ENCODE measurements at places on chromosomes 2 and 18.

GRCh38 chr2:162890690-162891311 lies 52.2 kb upstream of the KCNH7 start:
- peak; percentile 10 for DNase-seq

- DNase-seq: no peak
Observed at GRCh38 chr2:221051162-221051561, 520.9 kb downstream of the EPHA4 start.

DNA sequence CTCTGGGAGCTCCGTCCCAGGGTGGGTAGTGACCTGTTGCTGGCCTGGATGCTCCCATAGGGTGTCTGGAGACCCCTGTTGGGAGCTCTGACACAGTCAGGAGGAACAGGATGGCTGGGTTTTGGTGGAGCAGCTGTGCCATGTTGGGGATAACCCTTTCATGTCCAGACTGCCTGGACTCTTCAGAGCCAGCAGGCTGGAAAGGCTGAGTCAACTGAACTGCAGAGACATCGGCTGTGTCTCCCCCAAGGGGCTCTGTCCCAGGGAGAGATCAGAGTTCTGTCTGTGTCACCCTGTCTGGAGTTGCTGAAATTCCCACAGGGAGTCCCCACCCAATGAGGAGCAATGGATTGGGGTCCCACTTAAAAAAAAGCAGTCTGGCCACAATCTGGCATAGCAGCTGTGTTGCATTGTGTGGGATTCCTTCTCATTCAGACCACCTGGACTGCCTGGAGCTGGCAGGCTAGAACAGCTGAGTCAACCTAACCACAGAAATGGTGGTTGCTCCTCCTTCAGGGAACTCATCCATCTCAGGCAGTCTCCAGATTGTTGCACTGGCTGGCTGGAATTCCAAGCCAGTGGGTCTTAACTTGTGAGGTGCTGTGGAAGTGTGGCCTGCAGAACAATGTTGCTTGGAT lies 37.2 kb downstream of the AGPS start:
- no peak for DNase-seq

DNA sequence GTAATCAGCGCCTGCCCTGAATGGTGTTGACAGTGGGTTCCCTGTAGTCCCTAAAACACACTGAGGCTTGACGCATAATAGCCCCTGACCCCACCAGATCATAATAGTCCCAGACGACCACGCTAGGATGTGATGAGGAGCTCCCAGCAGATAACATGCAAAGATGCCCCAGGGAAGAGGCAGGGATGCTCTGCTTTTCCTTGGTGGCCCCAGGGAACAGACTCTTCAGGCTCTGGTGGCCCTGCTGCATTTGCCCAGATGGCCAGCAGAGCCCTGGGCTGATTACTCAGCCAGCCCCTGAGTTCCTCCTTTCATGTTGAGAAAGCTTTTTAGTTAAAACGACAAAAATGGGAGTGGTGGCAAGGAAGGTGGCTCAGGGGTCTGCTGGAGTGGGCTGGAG lies 5.9 kb upstream of the NCKAP5 start:
- no peak for DNase-seq

DNA sequence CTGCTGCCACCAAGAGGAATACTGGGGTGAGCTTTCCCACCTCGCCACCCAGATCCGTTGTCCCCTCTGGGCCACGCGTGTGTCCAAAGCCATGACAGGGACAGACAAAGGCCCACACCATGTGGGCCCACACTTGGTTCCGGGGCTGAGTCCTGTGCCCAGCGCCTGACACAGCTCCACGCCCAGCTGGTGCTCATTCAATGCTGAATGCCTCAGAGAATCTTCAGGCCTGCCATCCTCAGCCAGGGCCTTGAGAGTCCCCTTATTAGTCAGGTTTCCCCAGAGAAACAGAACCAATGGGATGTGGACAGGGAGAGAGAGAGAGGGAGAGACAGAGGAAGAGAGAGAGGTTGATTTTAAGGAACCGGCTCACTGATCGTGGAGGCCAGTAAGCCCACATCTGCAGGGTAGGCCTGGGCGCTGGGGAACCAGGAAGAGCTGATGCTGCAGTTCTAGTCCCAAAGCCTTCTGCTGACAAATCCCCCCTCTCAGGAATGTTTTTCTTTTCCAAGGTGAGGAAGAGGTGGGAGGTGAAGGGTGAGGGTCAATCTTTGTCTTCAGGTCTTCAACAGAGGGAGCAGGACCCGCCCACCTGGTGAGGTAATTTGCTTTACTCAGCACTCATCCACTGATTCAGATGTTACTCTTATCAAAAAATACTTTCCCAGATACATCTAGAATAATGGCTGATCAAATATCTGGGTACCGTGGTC lies 10.2 kb upstream of the SPATA3 start:
- no peak for DNase-seq

DNA sequence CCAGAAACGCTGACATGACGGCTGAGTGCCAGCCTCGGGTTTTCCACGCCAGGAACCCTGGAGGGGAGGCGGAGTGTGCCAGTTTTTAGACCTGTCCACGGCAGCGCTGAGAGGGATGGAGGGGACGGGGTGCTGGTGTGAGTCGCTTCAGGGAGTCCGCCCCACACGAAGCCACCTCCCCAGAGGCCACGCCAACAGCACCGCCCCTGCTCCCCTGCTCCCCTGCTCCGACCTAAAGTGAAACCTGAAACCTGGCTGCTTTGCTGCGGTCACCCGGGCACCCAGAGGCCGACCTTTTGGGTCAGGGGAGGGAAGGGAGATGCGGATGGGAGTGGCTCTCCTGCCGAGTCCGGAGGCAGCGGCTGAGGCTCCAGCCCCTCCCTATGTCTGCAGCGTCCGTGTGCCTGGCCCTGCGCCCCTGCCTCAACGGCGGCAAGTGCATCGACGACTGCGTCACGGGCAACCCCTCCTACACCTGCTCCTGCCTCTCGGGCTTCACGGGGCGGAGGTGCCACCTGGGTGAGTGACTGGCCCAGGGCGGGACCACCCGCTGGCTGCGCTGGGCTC lies 38.1 kb downstream of the SNED1 start:
- DNase-seq: no peak

DNA sequence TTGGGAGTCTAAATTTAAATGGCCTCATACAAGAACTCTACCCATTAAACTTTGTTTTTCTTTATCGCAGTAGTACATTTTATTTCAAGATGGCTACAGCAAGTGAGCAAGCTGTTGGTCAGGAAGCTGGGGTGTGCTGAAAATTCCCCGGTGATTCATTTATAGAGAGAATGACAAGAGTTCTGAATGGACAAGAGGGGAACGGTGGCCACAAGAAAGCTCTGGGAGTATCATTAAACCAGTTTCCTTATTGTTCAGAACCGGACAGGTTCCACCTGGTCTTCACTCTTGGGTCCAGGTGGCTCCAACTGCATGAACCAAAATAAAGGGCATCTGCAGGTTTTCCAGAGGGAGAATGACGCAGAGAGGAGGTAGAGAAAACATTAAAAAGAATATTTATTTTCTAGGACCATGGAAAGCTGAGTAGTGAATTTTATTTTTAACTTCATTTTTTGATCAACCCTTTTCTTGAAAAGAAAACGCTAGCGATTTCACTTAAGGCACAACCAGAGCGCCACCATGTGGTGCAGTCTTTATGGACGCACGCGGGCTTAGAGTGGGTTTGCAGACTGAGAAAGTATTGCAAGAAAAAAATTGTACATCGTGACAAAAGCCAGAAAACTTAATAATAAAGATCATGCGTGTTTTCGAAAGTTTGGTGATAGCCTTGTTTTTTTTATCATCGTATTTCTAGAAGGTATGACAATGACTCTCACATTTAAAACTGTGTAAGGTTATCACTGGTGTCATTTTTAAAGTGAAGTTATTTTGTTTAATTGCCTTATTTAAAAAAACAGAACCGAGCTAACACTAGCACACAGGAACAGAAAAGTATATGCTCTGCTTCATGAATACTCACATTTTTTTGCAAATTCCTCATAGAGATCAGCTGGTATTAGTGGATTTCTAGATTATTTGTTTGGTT lies 97.9 kb upstream of the NOL4 start:
- DNase-seq: peak; percentile 79

- DNase-seq: no peak
Observed at GRCh38 chr2:221533299-221533698, 38.8 kb downstream of the EPHA4 start.

- no peak for DNase-seq
Observed at GRCh38 chr18:32771871-32772580, 797 bp downstream of the KLHL14 start.

DNA sequence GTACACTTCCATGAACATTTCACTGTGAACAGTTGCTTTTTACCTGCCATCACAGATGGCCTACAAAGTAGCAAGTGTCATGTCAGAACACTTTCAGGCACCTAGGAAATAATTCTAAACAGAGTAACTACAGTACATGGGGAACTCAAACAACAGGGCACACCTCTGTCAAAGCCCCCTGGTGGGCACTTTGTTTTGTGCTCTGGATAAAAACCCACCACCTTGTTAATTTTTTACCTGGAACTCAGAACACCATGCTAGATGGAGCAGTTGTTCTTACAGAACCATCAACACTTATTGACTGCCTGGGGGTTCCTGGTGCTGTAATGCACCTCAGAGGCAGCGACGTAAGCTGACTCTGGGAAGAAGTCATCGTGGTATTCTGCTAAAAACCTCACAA lies 2.3 kb downstream of the MSL3B start:
- no peak for DNase-seq

DNA sequence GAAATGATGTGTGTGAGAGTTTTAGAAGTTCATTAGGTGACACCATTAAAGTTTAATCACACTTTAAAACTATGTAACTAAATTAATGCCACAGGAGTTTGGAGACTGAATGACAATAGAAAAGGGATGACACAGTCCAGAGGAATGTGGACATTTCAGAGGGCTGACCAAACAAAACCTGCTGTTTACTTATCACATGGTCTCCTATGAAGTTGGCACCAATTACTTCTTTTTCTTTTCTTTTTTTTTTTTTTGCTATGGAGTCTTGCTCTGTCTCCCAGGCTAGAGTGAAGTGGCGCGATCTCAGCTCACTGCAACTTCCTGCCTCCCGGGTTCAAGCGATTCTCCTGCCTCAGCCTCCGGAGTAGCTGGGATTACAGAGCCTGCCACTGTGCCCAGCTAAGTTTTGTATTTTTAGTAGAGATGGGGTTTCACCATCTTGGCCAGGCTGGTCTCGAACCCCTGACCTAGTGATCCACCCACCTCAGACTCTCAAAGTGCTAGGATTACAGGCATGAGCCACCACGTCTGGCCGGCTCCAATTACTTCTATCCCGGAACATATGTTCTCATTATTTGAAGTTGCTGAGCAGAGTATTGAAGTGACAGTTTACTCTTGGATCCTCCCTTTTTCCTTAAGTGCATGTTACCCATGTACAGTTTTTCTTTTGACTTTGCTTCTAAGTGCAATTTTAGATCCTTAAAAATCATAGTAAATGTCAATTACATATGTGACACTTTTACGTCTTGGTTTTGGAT lies 4.3 kb downstream of the AGPS start:
- no peak for DNase-seq

- DNase-seq: peak; percentile 63
Observed at GRCh38 chr2:233350708-233351107, 3.6 kb upstream of the DGKD start.

DNA sequence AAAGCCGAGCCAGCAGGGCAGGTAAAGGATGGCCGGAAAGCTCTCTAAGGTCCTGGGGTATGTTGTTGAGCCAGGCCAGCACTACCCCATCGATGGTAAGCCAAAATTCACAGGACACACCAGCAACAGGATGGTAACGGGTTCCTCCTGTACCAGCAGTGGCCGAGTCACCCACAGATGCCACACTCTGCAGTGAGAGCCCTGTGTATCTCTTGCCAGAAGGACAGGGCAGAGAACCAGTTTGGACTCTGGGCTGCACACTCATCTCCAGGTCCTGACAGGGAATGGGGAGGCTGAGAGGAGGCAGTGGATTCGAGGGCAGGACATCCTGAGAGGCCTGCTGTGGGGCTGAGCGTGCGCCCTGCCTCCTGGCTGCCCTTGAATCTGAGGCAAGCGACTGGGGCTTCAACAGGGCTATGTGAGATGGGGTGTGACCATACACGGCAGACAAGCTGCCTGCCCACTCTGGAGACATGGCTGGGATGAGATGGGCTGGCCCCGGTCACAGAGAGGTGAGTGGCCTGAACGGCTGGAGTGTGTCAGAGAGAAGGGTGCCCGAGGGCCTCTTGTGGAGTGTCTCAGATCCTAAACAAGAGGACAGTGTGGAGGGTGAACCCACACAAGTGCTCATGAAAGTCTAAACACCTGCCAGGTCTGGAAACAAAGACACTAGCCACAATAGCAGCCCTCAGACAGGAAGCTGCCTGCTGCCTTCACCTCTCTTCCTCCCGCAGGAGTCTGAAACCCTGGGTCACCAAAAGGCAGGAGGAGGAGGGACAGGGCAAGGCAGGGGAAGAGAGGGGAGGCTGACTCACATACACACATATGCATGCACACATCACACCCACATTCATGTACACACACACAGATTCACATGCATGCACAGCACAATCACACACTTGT lies 182.3 kb downstream of the LOXHD1 start:
- DNase-seq: no peak

DNA sequence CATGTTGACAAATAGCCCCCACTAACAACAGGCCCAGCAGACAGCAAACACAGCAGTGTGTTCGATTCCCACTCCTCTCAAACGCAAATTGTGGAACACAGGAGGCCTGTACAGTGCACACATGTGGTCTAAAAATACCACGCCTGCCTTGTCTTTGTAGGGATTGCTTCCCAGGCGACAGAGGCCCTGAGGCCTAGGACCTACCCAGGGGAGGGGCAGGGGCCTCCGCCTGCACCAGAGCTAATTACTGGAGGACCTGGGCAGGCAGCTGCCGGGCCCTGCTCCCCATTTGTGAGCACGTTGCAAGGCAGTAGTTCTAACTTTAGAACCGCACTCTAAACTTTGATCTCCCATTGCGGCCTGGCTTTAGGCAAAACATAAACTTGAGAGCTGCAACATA lies 316.0 kb downstream of the TXNL1 start:
- DNase-seq: no peak

DNA sequence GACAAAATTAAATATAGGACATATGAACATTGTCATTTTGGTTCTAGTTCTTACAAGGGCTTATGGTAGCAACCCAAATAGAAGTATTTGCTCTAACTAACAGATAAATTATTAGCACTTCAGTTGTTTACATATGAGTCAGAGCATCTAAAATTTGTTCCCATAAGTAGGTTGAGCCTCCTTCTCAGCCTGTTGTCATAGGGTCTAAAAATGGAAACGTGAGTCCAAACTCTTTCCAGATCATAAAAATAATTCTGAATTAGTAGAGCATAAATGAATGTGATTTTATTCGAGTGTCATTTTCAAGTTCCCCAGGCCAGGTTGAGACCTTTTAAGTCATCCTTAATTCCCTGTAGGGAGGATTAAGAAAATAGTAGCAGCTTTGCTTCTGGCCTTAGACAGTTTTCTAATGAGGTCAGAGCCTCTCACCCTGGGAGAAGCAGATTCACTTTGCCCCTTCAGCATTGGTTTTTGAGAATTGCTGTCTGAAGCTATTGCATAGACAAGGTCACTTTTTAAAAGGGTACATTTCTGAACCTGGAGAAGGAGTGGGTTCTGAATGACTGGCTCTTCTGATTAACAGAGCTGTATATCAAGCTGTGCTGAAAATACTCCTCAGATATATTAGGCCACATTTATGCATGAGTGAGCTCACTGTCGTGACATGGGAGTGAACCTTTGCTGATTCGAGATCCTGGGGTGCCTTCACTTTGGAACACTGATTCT lies 164.3 kb downstream of the NEDD4L start:
- no peak for DNase-seq

- no peak for DNase-seq
Observed at GRCh38 chr2:20207051-20207450, 17.9 kb downstream of the SDC1 start.

Measured in head of caudate nucleus (tissue), 42 donors.